CD4-positive, alpha-beta T cell treated with Interleukin-4 for 1 hour (primary cell): ENCODE measurements at places on chromosomes 16 and 17.

DNA sequence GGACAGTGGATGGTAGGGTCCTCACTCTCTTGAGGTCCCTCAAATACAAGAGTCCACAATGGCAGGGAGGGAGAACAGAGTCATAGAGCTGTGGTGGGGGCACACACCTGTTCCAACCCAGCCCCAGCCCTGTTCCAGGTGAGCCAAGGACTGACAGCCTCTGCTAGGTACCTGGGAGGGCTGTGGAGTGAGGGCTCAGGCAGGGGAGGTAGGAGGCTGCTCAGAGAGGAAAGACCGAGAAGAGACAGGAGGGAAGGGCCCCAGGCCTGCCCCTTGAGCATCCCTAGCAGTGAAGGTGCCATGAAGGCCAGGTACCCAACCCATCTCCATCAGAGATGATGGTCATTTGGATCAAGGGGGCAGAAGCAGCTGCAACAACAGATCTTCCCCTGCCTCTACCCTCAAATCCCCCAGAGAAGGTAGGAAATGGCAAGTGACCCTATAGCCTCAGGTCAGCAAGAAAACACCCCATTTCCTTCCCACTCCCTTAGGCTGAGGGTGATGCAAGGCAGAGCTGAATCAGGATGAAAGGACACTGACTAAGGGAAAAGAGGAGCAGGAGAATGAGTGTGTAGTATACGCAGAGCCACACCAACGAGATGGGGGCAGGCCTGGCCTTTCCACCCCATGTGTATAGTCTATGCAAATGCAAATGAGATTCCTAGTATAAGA is 28.6 kb downstream of the CD300LG start:
- DNase-seq: no peak

DNA sequence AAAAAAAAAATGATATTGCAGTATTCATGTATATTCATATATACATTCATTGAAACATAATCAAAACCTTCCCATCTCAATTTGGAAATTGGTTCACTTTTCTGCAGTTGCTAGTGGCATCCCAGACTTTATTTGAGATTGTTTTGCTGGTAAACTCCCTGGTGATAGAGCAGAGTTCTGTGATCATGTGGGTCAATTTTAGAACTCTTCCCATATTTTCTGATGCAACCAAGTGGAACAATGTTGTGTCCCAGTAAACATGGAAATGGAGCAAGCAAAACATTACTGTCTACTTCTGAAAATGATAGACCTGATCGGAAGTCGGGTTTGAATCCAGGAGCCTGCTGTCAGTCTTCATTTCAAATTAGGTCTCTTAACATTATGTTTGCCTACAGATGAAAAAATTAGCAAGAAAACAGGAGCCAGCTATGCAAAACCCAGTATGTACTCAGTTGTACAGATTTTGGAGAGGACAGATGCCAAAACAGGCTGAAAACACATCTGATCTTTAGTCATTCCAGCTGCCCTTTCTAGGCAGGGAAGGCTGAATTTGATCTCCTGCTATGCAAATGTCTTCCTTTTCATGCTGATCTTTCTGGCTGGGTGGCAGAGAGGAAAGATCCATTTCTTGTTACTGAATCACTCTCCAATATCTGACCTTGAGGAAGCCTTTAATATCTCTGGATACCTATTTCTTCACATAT is 786.6 kb upstream of the SOX9 start:
- DNase-seq: no peak

DNA sequence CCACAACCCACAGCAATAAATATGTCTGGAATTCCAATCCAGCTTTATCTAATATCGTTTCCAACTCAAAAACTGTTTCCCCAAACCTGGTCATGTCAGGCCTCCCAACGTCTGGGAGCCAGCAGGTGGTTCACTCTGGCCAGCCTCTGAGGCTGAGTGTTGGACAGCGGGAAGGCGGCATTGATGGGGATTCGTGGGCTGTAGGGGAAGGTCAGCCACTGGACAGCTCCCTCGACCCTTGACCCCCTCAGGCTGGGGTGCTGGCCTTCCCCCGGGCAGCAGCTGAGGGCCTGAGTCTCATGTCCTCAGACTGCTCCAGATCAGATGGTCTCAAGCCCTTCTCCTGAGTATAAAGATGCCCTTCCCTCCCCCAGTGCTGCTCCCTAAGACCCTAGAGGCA is 50.2 kb downstream of the SDK2 start:
- DNase-seq: no peak

DNA sequence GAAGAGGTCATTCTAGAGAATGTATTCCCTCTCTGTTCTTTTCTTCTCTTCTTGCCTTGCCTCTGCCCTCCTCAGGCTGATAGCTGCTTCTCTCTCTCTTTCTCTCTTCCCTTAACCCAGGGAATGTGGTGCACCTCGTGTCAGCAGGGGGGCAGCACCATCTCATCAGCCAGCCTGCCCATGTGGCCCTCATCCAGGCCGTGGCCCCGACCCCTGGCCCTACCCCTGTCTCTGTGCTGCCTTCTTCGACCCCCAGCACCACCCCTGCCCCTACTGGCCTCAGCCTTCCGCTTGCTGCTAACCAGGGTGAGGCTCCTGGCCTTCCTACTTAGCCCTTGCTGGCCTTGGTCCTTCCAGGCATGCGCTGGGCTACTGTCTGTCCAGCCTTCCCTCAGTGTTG is 23.5 kb downstream of the SRCAP start:
- no peak for DNase-seq

- DNase-seq: no peak
Observed at GRCh38 chr17:49280061-49280460, 49.5 kb upstream of the PHOSPHO1 start.
